Hypothalamus (tissue), 51 donors: ENCODE measurements at places on chromosomes 13 and 19.

GRCh38 chr13:36193151-36193855 is 21.1 kb downstream of the SOHLH2 start:
- no peak for DNase-seq

GRCh38 chr13:57935965-57936364 is 304.4 kb downstream of the PCDH17 start:
- DNase-seq, result no peak

DNA sequence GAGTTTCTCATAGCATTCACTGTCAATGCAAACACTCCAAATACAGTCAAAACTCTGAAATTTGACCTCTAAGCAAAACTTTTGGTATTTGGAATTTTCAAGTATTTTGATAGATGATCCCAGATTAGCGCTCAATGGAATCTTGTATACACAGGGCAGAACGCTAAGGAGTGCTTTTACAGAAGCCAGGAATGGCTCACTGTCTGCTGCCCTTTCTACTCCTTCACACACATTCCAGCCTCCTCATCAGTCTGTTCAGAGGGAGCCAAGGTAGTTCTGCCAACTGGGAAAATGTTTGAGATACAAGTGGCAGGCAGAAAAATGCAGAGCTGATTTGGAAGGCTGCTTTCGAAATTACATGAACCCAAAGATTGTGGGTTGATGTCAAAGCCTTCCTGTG is 4.4 kb upstream of the STARD13 start:
- no peak for DNase-seq

DNA sequence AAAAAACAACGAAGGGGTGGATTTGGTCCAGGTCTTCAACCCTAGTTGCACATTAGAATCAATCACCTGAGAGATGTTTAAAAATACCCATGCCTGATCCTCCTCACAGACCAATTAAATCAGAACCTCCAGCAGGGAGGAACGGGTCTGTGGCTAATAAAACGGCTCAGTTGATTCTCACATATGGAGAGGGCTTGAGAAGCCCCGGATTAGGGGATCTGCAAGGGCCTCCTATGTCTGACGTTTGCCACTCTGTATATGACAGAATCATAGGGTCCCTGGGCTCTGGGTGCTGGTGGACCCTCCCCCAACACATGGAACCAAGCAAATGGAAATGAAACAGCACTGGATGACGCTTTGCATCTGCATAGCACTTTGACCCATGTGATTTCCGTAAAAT is 36.7 kb upstream of the C13orf42 start:
- DNase-seq, result no peak

GRCh38 chr13:71935166-71935840 is 68.3 kb upstream of the DACH1 start:
- DNase-seq, result no peak

DNA sequence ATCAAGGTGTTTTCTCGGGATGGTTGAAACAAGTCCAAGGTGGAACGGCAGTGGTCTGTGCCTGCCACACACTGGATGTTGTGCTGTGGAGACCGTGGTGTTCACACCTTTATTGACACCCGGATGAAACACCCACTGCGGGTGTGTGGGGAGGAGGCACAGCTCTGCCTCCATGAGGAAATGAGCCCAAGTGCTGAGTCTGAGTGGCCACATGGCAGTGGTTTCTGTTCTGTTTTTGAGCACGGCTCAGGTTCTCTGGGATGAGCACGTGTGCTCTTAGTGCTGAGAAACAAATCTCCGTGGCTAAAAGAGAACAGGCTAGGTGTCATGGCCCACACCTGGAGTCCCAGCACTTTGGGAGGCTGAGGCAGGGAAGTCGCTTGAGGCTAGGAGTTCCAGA is 29.5 kb downstream of the UPF1 start:
- peak; percentile 8 for DNase-seq

DNA sequence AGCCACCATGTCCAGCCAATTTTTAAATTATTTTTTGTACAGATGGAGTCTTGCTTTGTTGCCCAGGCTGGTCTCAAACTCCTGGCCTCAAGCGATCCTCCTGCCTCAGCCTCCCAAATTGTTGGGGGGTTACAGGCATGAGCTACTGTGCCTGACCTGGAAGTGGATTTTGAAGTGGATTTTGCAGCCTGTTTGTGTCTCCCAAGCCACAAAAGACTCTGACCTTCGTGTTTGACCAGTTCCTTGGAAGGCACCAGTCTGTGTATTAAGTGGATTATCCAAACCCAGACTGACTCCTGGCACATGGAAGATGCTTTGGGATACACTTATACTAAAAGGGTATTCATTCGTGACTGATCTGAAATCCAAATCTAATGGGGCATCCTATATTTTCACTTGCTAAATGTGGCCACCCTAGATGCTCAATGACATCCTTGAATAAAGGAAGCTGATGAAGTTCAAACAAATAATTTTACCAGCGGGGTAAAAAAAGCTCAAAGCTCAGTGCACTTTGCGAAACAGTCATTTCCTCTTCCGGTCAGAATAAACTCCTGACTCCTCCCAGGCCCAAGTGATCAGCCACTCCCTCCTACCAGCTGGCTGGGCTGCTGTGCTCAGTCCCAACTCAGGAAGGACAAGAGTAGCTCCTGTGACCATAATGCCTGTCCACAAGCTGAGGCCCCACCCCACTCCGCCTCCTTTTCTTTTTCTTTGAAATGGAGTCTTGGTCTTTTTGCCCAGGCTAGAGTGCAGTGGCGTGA is 32.6 kb upstream of the GATAD2A start:
- no peak for DNase-seq

GRCh38 chr19:4773047-4773640 is 18.4 kb upstream of the FEM1A start:
- DNase-seq, result no peak
